Endothelial cell of umbilical vein (primary cell): ENCODE measurements at places on chromosomes 6 and 20. TPM values are rescaled to one million over a fixed set of nuclear protein-coding genes. Genes with fewer than 3 reads are reported as not detected.

DNA sequence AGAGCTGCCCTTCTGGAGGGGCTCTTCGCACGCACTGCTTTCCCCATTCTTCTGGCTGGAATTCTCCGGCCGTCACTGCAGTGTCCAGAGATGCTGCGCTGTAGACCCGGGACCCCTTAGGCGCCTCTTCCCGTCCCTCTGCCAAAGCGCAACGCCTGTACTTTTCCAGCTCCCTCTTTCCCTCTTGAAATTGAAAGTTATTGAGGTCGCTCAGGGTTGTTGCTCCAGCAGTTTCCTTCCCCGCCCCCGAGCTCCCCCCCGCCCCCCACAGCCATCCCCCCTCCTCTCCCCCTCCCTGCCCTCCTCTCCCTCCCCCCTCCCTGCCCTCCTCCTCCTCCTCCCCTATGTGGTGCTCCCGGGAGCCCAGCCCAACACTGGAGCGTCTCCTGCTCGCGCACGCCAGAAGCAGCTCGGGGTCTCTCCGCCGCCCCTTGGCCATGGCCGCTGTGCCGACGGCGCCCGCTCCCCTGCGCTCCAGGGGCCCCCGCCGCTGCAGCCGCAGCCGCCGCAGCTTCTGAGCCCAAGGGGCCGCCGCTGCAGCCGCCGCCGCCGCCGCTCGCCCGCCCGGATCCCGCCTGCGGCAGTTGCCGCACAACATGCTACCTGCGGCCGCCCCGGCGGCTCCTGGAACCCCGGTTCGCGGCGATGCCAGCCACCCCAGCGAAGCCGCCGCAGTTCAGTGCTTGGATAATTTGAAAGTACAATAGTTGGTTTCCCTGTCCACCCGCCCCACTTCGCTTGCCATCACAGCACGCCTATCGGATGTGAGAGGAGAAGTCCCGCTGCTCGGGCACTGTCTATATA lies at the start of gene RSPO3:
RSPO3 (plus strand) TSS at position 374 of the 804 bp plus-strand sequence. CDS start 522 bp downstream, outside the sequence.
- DNase-seq = peak; percentile 66

- no peak for DNase-seq
Observed at GRCh38 chr6:2552526-2553154, 198.1 kb downstream of the MYLK4 start.

The C6orf132 gene
- total RNA-seq = 0.07 and 0.71 TPM in 2 replicates

DNA sequence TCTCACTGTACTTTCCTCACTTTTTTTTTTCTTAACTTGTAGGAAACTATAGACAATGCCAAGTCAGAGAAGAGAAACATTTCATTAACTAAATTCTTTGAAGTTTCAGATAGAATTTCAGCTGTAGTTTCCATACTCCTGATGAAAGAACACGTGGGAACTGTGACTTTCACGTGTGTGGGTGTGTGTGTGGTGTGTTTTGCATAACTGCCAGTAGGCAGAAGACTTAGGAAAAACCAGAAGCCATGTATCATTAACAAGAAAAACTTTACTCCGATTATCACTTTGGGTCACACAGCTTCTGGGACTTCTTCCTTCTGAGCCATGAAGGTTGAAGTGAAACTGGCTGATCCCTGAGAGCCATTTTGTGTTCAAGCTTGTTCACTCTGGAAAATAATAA lies 483.3 kb downstream of the TFAP2B start:
- DNase-seq = no peak

DNA sequence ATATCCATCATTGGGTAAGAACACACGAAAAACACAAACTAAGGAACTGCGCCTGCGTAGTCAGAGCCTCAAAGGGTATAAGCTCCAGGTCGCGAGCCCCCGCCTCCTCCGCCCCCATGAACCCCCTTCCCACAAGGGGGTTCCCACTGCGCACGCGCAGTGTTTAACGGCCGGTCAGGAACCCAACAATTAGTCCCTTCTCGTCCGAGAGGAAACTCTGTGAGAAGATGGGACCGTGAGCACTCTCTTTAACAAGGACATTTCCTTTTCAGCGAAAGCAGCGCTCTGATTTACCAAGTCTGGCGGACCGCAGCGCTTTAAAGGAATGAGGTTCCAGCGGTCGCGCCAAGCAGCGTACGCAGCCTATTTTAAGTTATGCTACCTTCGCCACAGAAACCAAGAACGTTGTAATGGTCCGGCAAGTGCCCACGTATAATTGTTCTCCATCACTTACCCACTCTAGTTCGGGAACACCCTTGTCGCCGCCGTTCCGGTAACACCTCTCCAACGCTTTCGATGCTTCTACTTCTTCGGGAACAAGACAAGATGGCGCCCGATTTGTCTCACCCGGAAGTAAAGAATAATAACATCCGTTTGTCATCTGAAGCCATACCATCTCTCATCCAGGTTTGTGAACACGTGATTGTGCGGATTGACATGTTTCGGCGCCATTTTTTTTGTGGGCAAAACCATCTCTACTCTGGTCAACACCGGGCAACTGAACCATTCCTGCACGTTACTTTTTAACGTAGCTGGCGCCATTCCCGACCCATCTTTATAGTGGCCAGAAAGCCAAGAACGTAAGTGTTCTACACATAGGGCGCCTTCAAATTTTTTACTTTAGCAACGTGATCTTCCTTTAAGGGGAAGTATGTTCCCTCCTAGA lies at the start of gene PNISR:
PNISR (minus strand) TSS at position 548 of the 886 bp plus-strand sequence. CDS start 10,649 bp downstream, outside the sequence.
- peak; percentile 99 for DNase-seq

- DNase-seq = no peak
Observed at GRCh38 chr20:60295214-60295613, 337.0 kb downstream of the CDH26 start.

The WFDC8 gene
- not detected in 2 replicates for total RNA-seq

DNA sequence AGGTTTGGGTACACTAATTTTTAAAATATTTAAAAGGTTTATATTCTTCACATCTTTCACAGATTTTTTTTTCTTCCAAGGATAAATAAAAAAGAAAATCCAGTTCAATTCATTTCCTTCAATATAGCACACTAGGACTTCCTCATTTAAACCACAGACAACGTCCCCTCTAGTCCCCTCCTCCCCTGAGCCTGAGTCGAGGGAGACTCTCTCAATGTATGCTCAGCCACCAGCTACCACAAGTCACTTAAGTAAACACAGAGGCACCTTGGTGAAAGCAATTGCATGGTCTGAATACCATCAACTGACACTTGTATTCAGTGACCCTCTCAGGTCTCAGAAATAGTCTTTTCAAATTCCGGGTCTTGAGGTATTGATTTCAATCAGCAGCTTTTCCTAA lies 88.6 kb downstream of the SIM1 start:
- no peak for DNase-seq

DNA sequence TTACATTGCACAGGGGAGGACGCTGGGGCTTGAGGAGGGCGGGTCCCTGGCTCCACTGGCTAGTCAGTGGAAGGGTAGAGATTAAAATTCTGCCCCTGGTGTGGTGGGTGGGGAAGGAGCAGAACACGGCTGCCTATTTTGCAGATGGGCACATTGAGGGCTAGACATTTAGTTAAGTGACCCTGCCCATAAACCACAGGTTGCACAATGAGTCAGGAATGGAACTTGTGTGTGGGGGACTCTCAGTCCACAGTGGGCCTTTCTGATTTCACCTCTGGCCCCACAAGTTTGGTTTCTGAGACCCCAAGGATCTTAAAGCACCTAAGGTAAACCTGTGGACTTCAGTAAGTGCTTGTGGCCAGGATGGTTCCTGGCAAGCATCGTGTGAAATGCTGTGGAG lies 22.0 kb upstream of the CCDC167 start:
- no peak for DNase-seq

DNA sequence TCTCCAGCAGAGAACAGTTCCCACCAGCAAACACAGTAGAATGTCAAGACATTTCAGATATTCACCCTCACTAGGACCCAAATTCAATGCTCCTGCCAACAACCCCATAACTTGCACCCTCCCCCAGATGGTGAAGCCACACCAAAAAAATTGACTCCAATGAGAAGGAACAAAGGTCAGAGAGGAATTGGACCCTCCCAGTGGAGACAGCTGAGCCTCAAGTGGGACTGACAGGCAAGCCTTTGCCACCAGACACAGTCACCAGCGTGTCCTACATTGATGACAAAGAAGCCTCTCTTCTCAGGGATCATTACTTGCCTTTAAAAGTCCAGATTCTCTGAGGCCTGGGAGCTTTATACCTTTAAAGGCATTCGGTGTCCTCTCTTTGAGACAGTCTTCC lies 64.8 kb downstream of the HIVEP2 start:
- no peak for DNase-seq

- DNase-seq = no peak
Observed at GRCh38 chr6:39889229-39889628, 45.0 kb downstream of the MOCS1 start.

The PTCRA gene
- not detected in 2 replicates for total RNA-seq

DNA sequence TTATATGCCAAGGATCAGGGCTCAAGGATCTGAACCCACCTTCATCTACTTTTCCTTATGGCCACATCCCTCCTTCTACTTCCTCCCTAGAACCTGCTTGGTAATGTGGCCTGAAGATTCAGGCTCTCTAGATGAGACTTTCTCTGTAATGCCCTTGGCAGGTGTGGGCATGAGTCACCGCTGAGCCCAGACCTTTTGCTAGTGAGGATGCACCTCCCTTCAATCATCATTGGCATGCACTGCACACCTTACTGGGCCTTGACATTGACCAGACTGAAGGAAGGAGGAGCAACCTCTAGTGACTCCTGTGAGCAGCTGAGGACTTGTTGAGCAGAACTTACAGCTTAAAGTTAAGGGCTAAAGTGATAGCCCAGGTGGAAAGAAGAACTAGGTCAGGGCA lies 405.3 kb downstream of the MAFB start:
- DNase-seq = no peak

- no peak for DNase-seq
Observed at GRCh38 chr20:48463916-48464315, 363.9 kb downstream of the PREX1 start.

DNA sequence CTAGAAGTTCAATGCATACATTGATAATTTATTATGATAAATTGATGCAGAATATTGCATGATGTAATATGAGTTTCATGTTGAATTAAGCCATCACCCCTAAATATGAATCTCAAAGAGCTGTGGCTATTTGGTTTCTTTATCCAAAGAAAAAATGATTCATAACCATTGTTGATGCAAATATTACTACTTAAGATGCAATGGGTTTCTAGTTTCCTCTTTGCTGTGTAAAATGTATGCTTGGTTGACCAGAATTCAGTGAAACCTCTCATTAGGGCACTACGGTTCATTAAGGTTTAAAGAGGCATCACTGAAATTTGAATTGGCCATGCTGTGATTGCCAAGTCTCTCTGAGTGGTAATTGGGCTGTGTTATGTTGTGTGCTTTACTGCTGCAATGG lies 492.5 kb upstream of the FLRT3 start:
- no peak for DNase-seq

DNA sequence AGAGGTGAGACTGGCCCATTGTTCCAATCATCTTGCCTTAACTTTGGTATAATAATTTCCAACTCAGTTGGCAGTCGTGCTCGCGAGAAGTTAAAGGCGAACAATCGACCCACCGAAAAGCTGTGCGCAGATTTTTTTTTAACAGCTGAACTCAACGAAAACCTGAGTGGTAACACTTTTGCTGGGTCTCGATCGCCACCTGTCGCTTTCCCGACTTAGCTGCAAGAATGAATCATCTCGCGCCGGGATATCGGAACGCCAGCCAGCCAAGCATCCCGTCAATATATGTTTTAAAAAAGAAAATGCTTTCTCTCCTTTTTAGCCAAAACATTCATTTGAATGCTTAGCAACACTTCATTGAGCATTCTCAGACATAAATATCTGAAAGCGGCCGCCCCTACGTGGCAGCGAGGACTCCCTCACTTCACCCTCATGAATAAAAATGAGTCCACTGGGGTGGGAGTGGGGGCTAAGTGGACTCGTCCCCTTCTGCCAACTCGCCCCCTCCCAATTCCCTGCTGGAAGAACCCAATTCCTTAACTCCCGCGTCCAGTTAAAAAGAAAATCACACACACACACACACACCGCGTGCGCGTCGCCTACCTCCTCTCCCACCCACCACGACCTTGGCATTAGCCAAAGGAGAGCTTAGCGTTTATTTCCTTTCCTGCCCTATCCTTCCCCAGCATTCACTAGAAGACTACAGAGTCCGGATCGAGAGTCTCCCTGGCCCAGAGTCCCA lies 1.5 kb downstream of the COL12A1 start:
- peak; percentile 90 for DNase-seq

DNA sequence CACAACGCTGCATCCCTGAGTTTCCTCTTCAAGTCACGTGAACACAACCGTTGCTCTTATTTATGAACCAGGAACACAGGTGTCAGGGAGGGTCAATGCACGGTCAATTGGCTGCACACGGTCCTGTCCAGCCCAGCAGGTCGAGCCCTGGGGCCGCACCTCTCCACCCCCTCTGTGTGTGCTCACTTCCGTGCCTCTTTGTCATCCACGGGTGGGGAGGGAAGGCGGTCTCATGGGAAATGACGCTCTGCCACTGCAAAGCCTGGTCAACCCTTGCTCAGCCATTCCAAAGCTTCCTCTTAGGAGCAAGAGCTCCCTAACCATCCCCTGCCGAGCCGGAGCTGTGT lies 38.7 kb downstream of the DACT2 start:
- no peak for DNase-seq

DNA sequence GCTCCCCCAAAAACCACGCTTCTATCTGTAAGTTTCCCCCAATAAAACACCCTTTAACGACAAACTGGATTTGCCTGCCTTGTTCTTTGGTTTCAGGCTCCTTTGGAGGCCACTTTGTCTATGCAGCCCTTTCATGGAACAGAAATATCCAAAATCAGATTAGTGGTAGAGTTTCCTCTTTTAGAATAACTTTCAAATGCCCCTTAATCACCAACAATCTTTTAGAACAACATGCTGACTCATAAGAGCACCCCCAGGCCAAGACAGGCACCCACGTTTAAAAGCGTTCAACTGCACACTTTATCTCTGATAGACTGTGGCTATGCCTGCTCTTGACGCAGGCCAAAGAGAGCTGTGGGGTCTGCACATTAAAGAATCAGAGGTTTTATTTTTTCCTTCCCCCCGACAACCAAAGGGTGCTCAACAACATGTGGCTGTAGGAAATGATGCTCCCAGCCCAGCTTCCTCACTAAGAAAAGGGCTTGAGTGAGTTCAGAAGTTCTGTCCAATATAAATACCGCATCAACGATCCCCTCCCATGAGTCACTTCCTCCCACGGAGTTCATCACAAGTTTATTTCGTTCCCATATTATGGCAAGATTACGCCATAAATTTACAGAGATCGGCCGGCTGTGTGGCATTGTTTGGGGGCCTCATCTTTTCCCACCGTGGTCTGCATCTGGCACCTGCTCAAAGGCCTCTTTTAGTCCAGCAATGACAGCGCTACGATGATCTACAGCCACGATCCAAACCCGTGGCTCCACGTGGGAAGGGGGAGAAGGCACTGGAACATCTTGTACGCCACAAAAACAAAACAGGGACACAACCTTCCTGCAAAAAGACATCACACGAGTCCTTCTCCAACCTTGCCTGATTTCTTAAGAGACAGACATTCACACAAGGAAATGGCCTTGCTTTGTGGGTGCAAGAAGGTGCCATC lies 88.8 kb upstream of the NFATC2 start:
- peak; percentile 100 for DNase-seq

The SCRT2 gene
- not detected in 2 replicates for total RNA-seq

The GSTA2 gene
- not detected in 2 replicates for total RNA-seq
